ENCODE measurements at places on chromosomes 11 and 22. TPM values are rescaled to one million over a fixed set of nuclear protein-coding genes. Genes with fewer than 3 reads are reported as not detected.

PYGM gene
- 1.3 TPM for total RNA-seq

- peak overlapping the region; percentile 47 for H3K27ac ChIP-seq
- peaks cover 15% of the 10 kb centered on the region for H3K36me3 ChIP-seq
- DNase-seq, result no peak
- H3K4me3 ChIP-seq, result no peak overlapping the region
- H3K27me3 ChIP-seq, result no peaks in the 10 kb centered on the region
Measured at GRCh38 chr11:83011333-83012167, 60.1 kb downstream of the RAB30 start.

DNA sequence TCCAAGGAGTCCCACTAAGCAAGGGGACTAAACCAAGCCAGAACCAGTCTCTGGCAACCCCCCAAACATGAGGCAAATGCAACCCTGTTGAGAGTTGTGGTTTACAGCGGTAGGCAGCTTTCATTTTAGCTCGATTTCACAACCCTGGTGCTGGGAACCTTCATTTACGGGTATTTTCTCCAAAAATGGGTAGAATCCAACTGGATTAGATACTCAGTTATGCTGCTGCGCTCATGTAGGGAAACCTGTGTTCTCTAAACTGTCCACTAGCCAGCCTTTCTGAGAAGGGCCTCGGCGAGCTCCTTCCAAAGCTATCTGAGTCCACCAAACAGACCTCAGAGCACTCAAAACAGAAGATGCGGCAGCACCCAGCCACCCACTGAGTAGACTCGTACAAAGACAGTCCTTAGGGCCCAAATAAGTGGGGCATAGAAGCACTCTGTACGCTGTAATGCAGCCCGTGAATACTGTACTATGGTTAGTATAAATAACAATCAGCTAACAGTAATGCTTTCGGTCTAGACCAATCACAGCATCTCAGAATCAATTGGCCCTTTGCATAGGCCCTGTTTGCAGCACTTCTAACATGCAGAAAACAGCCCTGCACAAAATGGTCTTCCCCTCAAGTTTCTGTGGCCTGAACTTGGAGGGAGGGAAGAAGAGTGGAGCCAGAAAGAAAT lies 104.7 kb downstream of the ETS1 start:
- no peak for DNase-seq
- H3K36me3 ChIP-seq, result peaks cover 50% of the 10 kb centered on the region
- peak overlapping the region; percentile 87 for H3K27ac ChIP-seq
- peaks cover 96% of the 10 kb centered on the region for H3K4me1 ChIP-seq
- H3K4me3 ChIP-seq, result no peak overlapping the region

- peaks cover 3% of the 10 kb centered on the region for H3K4me1 ChIP-seq
- H3K36me3 ChIP-seq, result no peaks in the 10 kb centered on the region
- no peak within 1 kb of the TSS for H3K27ac ChIP-seq
- DNase-seq, result no peak
- H3K4me3 ChIP-seq, result peak within 1 kb of the TSS; percentile 34
Measured at GRCh38 chr22:33920197-33920540, at the start of gene LARGE1. Gene LARGE1, minus strand, starts transcription at chr22:33920476.

DNA sequence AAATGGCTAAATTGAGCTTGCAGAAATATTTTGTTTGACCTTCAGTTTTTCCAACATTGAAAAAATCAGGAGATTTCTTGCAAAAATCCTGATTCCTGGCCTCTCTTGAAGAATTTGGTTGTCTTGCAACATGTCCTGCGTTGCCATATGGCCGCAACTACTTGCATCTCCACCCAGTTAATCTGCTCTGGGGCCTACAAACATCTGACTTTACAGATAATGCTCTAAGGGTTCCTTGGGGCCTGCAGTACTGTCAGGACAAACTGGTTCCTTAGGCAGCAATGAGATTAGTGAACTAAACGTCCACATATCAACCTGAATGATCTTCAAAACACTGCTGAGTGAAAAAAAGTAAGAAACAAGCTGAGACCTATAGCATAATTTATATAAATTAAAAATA lies 36.6 kb upstream of the FEZ1 start:
- no peak for DNase-seq
- H3K27me3 ChIP-seq, result no peaks in the 10 kb centered on the region
- no peaks in the 10 kb centered on the region for H3K36me3 ChIP-seq

GRCh38 chr22:23277583-23278295 lies 97.4 kb downstream of the BCR start:
- H3K27me3 ChIP-seq, result no peaks in the 10 kb centered on the region
- H3K27ac ChIP-seq, result peak overlapping the region; percentile 49
- DNase-seq, result no peak
- H3K4me1 ChIP-seq, result peaks cover 74% of the 10 kb centered on the region
- H3K36me3 ChIP-seq, result no peaks in the 10 kb centered on the region

- no peak overlapping the region for H3K4me3 ChIP-seq
- H3K27ac ChIP-seq, result no peak overlapping the region
- DNase-seq, result no peak
- H3K36me3 ChIP-seq, result no peaks in the 10 kb centered on the region
- no peaks in the 10 kb centered on the region for H3K27me3 ChIP-seq
Measured at GRCh38 chr11:124863137-124863825, 2.0 kb upstream of the ROBO3 start.

DNA sequence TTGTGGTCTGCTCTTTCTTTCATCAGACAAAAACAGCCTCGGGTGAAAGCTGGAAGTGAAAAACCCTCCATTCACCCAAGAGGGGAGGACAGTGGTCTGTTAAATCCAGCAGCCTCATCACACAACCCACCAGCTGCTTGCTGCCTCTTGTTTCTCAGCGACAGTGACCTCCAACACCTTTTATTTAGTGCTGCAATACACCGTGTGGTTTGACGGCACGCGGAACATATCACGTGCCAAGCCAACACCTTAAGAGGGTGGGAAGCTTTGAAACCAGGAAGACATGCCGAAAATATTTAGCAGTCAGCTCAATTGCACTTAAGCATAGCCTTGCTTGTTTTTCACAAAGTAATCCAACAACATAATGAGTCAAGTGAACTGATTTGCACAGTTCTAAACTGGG lies 39.8 kb upstream of the POGLUT3 start:
- no peaks in the 10 kb centered on the region for H3K4me1 ChIP-seq
- no peaks in the 10 kb centered on the region for H3K27me3 ChIP-seq
- no peak for DNase-seq
- H3K36me3 ChIP-seq, result no peaks in the 10 kb centered on the region

GRCh38 chr22:43126501-43127165 lies 16.1 kb downstream of the BIK start:
- no peaks in the 10 kb centered on the region for H3K36me3 ChIP-seq
- no peaks in the 10 kb centered on the region for H3K27me3 ChIP-seq
- no peak overlapping the region for H3K4me3 ChIP-seq
- H3K27ac ChIP-seq, result no peak overlapping the region

DNA sequence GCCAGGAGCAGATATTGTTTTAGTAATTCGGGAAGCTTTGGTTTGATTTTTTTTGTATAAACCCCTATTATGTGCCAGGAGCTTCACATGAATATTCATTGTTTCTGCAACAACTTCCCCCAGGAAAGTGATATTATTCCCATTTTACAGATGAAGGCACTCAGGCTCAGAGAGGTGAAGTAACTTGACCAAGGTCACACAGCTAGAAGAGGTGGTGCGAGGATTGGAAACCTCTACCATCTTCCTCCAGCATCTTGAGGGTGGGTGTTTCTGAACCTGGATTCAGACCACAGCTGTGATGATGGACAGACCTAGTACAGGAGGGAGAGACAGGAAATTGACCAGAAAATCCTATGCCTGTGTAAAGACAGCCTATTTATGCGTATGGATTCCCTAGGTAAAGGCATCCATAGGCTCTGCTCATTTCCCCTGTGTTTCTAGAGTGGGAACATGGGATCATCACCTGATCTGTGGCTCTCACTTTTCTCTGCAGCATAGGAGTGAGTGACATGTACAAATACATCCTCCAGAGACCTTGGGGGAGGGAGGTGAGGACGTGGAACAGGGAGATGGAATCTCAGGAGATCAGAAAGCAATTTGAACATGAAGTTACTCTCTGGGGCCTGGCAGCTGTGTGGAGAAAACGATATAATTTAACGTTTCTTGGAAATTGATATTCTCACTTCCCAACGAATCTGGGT lies 81.4 kb downstream of the TSPAN18 start:
- H3K27ac ChIP-seq, result no peak overlapping the region
- no peak for DNase-seq
- no peaks in the 10 kb centered on the region for H3K4me1 ChIP-seq
- H3K4me3 ChIP-seq, result no peak overlapping the region
- H3K27me3 ChIP-seq, result no peaks in the 10 kb centered on the region

DNA sequence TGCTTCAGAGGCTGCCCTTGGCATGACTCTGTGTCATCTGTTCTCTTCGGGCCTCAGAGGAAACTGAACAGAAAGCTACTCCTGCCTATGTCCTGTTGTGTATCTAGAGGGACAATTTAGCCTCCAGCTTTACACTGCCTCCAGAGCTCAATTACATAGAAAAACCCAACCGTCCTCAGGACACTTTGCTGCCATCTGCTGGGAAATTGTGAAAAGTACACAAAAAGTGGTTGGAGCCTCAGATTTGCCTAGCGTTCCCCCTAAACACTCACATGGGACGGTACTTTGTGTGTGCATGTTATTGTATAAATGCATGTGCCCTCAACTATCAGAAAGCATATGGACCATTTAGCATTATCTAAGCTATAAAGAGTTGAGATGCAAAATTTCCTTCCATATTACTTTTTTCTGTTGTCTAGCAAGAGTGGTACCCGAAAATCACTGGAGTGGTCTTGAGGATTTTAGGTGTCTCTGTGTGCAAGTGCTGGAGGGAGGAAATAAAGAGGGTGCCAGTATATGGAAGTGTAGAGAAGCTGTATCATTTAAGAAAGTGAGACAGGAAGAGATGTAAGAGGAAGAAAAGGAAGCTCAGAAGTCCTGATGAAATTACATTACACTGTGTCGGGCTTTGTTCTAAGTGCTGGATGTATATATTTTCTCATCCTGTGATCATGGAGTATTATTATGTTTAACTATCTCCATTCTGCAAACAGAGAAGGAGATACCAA lies 8.7 kb upstream of the MS4A4E start:
- H3K4me3 ChIP-seq, result no peak overlapping the region
- H3K36me3 ChIP-seq, result no peaks in the 10 kb centered on the region
- DNase-seq, result peak; percentile 85
